ENCODE measurements at places on chromosomes 2 and 18.

DNA sequence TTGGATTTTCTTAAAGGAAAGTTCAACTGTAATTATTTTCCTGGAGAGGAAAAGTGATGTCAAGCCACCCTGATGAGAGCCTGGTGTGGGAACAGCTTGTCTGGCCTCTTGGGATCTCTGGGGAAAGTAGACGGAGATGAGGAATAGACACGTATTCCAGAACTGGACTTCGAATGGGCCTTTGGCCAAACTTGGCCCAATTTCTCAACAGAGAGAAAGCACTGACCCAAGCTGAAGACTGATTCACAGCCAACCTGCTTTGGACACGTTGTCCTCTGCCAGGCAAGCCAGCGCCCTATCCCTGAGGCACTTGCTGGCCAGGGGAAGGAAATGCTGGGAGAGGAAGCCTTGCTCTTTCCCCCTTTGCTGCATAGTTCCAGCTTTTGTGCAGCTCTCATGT, 70.8 kb upstream of the CTAGE1 start:
- no peak for DNase-seq

DNA sequence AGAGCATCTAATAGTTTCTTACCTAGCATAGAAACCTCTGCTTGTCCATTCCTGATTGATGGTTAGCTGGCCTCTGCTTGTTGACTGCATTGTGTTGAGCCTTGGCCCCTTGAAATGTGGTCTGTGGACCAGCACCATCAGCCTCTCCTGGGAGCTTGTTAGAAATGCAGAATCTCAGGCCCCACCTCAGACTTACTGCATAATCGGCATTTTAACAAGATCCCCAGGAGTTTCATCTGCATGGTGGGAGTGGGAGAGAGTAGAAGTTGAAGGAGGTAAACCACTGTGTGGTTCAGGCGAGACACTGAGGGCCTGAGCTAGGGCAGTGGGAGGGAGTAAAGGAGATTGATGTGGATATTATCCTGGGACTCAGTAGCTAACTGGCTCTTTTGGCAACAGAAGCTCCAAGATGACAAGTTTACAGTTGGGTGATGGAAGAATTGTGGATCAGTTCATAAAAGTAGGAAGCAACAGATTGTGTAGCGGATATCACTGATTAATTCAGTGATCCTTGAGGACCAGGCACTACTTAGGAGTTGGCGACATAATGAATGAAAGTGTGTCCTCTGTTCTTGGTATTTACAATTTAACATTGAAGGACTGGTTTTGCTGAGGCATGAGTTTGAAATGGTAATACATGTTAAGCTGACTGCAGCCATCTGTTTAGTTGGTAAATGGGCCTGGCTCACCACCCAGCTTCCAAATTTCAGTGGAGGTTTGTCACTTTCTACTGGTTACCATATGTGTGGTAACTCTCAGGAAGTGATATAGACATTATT, 20.9 kb downstream of the PHLPP1 start:
- DNase-seq: no peak

- peak; percentile 65 for DNase-seq
These were observed at the start of gene RNPEPL1 for GRCh38 chr2:240567872-240568677. Gene RNPEPL1 (plus strand): TSS chr2:240568484. CDS start chr2:240568587, 103 bp downstream.

DNA sequence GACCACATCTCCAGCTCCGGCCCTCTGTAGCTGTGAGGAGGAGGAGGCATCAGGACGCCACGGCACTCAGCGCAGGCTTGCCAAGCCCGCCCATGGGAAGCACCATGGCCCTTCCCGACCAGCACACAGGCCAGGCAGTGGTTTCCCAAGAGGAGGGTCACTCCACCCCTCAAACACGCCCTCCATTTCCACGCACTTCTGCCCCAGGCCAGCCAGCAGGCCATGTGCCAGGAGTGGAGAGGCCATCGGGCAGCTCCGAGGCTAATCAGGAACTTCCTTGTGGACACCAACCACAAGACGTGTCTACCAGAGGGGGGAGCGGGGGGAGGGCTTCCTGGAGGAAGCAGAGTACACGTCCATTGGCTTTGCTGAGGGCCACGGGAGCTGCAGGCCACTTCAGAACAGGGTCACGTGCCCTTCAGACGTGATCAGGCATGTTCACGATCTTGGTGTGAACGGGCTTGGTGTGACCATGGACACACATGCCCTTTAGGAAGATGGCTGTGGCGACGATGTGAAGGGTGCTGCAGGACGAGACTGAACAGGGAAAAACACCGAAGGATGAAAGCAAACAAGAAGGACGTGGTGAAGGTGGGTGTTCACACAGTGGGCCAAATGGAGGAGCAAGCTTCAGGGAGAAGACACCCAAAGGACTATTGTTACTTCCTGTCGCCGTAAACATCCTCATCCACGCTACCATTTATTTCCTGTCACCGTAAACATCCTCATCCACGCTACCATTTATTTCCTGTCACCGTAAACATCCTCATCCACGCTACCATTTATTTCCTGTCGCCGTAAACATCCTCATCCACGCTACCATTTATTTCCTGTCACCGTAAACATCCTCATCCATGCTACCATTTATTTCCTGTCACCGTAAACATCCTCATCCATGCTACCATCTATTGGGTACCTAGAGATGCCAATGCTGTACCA, 6.5 kb upstream of the MTERF4 start:
- DNase-seq: no peak

- DNase-seq: peak; percentile 81
These were observed 98.9 kb upstream of the GLS start for GRCh38 chr2:190781604-190782198.

DNA sequence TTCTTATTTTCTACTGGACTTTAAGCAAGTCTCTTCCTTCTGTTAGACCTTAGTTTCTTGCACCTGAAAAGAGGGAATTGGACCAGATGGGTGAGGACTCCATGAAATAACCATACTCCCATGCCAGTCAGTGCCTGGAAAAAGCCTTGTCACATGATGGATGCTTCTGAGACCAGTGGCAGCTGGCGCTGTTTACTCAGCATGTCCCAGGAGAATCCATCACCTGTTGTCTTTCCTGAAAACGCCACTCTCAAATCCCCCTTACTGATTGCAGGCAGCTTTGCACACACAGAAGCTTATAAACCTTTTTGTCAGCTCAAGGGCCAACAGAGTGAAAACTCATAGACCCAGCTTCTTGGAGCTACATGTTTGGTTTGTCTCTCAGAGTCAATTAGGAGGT, 117.6 kb downstream of the POLE4 start:
- DNase-seq: no peak

GRCh38 chr2:9473308-9473984, 905 bp upstream of the IAH1 start:
- no peak for DNase-seq

GRCh38 chr2:183359867-183360266, 235.6 kb downstream of the NUP35 start:
- DNase-seq: peak; percentile 4

DNA sequence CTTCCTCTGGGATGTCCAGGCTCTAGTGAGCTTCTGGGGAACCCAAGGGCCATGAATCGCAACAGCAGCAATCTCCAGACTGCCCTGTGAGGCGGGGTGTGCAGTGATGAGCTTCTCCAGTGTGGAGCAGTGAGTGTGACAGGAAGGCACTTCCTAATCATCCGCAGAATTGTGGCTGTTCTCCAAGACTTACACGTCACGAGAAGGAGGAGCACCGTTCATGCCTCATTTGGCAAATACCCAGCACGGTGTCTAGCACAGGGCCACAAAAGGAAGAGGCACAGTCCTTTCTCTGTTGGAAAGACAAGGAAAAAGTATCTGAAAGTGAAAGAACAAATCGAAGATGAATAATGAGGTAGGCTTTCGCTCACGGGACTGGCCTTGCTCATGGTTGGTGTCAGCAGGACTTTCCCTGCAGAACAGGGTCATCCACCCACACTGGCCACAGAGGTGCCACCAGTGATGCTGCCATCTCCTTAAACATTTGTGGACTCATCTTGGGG, 125.1 kb upstream of the HAAO start:
- peak; percentile 86 for DNase-seq

DNA sequence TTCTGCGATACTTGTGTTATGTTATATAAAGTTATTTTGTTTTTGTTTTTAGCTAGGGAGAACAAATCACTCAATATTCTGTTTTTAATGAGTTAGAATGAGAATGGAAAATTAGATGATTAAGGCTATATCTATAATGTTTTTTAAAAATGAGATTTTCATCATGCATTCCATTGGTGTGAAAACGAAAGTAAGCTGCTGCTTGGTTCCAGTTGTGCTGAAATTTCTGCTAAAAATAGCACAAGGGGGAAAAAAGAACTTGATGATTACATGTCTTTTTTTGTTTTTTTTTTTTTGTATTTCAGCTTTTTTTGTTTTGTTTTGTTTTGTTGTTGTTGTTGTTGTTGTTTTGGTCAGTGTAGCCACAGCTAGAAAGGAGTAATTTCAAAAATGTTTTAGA, 242.6 kb upstream of the KCNJ3 start:
- DNase-seq: no peak

DNA sequence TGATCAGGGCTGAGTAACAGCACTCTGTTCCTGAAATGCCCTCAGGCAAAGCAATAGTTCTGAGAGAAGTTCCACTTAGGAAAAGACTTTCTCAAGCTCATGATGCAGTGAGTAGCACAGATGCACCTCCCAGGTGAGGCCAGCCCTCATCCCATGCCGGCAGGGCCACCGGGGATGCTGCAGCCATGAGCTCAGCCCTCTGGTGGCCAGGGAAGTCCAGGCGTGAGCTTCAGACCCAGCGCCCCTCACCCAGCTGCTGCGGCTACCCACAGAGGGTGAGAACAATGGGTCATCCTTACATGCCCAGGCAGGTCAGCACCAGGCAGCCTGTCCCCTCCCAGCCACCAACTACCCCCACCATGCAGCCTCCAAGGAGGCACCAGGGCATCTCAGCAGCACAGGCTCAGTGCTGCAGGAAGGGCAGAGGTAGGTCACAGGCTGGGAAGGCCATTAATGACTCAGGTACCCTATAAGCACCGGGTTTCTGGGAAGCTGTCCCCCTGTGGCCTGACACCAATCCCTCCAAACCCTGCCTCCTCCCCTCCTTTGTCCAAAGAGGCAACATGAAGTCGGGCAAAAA, 50.6 kb downstream of the TTC32 start:
- no peak for DNase-seq

- no peak for DNase-seq
These were observed 258.8 kb downstream of the ZNF407 start for GRCh38 chr18:74856434-74856833.

DNA sequence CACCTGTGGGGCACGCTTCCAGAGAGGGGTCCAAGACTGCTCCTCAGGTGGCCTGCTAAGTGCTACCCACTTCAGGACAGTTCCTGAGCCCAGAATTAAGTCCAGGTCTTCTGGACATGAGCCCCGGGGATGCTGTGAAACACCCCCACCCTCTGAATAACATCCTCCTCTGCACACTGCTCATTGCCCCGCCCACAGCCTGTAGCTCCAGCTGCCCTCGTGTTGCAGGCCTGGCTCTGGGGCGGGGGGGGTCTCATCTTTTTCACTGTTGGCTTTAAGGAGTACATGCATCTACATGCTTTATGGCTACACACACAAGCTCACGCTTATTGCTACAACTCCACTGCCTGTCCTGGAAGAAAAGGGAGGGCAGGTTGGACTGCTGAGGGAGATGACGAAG, 92.8 kb downstream of the PTGR3 start:
- no peak for DNase-seq

DNA sequence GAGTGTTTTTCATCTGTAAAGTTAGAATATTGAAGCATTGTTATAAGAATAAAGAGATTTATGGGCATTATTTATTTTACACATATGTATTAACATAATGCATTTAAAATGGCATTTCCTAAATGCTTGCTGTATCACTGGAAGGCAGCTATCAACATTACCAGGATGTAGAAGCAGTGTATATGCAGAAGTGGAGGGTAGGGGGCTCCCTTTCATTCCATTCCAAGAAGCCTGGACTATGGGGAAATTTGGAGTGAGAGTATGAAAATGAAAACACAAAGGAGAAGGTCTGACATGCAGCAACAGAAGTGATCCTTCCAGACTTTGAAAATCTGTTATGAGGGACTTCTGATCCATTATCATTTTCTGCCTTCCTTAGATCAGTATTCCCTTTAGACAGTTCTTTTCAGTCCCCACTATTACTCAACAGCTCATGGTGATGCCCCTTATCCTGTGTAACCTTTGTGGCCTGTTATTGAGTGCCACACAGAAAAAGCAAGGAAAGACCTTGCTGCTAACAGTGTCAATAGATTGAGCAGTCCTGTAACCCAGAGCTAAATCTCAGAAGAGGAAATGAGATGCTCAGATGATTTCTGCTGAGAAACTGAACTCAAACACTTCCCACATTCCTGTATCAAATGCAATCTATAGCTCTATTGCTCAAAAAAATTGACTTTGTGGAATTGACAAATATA, 216.6 kb downstream of the HNMT start:
- no peak for DNase-seq

DNA sequence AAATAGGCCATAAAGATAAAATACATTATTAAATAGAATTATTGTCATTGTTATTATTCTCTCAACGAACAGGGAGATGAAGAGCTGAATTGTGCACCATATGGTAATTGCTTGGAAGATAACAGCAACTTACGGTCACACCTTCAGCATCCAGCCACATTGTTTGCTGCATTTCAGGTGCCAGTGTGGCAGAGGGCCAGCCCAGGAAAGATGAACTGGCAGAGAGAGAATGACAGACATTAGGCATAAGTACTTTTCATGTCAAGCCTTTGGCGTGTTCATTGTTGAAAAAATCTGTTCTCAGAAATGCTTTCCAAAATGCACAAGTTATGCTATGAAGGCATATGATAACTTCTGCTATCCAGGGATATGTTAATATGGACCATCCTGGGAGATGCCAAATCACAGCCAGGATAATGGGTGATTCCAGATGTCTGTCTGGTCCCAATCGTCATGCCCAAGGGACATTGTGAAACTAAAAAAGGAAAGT, 748.6 kb upstream of the PIK3C3 start:
- DNase-seq: no peak

GRCh38 chr18:45166341-45166835, 448.9 kb upstream of the SLC14A2 start:
- no peak for DNase-seq

- DNase-seq: no peak
These were observed 22.4 kb upstream of the STAT4 start for GRCh38 chr2:191173206-191173605.

DNA sequence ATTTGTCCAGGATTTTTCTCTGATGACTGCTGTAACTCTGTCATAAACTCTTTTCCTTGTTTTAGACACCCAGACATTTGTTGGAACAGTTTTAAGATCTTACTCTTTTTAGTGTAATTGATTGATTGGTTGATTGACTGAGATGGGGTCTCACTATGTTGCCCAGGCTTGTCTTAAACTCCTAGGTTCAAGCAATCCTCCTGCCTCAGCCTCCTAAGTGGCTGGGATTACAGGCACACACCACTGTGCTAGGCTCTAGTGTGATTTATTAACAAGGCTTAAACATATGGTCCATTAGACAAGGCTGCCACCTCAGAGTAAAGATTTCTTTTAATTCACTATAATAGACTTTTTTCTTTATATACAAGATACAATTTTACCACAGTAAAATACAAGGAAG, 2.0 kb downstream of the PAIP2B start:
- DNase-seq: no peak

DNA sequence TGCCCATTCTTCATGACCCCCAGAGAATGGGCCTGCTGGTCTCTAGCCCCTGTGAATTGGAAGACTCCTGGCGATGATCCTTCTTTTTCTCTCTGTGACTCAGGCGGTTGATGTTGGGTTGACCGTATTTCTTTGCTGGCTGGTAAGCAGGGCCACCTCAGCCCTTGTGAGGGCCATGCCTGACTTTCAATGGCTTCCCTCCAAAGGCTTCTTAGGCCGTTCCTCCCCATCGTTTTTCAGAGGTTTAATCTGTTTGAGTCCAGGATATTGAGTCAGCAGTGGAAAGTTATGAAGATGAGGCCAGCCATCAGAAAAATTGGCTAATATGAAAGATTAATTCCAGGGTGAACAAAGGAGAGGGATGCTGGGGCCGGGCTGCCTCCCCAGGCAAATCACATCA, 13.6 kb downstream of the HPCAL1 start:
- DNase-seq: no peak

GRCh38 chr2:199434555-199434954, 23.2 kb downstream of the SATB2 start:
- DNase-seq: no peak
